NCI-H69 (cell line): ENCODE measurements at places on chromosomes 12 and 14.

GRCh38 chr12:30146561-30146960 is 362.8 kb upstream of the TMTC1 start:
- no peak for DNase-seq

- peak; percentile 31 for DNase-seq
Measured at GRCh38 chr14:99749763-99750715, 43.2 kb upstream of the EML1 start.

DNA sequence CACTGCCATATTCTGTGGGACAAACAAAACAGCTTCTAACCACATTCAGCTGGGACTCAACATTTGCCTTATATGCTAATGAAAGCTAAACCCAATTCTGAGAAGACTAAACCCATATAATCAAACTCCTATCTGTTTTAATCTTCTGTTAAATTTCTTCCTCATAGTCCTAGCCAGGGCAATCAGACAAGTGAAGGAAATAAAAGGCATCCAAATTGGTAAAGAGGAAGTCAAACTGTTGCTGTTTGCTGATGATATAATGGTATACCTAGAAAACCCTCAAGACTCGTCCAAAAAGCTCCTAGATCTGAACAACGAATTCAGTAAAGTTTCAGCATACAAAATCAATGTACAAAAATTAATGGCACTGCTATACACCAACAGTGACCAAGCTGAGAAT is 157.1 kb downstream of the PHLDA1 start:
- DNase-seq, result no peak

DNA sequence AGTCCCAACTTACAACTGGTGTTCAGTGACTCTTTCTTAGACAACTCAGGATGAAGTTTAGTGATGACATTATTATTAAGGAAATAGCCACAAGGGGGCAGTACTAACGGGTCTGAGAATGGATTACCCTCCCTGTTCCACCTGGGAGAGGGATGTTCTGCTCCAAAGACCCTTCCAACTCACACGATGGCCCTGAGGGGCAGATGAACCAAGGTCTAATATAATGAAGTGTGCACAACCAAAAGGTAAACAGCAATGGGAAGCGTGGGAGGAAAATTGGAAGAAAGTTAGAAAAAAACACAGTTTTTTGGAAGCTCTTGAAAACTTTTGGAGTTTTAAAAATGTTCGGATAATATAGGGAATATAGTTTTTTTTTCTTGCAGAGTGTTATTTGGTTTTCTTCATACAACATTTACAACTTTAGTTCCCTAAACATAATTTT is 24.0 kb downstream of the FGF6 start:
- DNase-seq, result peak; percentile 74

GRCh38 chr14:30849354-30849753 is 25.0 kb upstream of the COCH start:
- no peak for DNase-seq

- DNase-seq, result peak; percentile 85
Measured at GRCh38 chr12:132343294-132344004, 14.1 kb upstream of the GALNT9 start.

DNA sequence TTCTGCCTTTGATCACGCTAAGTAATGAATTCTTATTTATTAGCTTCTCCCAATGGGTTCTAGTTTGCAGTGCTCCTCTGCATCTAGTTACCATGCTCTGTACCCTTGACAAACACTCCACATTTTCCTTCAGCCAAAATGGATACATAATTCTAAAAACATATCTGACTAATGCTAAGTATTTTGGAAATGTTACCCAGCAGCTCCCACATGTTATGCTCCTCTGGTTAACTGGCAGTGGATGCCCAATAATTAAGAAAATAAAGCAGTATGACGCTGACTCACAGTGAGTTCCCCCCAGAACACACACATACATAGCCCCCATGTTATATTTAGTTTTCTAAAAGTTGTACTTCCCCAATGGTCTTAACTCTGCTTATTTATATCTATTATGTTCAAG is 74.6 kb downstream of the STXBP6 start:
- DNase-seq, result no peak

GRCh38 chr14:28483506-28483905 is 283.1 kb upstream of the FOXG1 start:
- no peak for DNase-seq

DNA sequence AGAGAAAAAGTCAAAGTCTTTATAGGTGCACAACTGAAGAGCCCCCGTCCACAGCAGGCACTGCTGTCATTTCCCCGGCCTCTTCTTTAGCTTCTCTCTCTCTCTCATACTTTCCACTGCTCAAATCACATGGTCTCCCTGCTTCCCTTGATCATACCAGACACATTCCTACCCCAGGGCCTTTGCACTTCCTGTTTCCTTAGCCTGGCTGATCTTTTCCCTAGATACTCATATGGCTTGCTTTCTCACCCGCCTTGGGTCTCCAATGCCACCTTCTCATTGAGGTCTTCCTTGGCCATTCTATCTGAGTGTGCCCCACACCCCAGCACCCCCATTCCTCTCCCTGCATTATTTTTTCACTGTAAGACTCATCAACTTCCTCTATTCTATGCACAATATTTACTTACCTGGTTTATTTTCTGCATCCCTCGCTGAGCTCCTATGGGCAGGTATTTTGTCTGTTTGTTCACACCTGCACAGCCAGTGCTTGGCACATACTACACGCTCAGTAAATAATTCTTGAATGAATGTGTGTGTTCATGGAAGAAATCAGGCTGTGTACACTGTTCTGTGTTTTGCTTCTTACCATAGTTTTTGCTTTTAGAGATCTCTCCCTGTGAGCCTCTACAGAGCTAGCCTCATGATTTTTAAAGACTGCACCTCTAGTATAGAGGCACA is 31.9 kb downstream of the SERPINA1 start:
- DNase-seq, result peak; percentile 16

- DNase-seq, result no peak
Measured at GRCh38 chr14:95261616-95262510, 57.8 kb downstream of the CLMN start.

DNA sequence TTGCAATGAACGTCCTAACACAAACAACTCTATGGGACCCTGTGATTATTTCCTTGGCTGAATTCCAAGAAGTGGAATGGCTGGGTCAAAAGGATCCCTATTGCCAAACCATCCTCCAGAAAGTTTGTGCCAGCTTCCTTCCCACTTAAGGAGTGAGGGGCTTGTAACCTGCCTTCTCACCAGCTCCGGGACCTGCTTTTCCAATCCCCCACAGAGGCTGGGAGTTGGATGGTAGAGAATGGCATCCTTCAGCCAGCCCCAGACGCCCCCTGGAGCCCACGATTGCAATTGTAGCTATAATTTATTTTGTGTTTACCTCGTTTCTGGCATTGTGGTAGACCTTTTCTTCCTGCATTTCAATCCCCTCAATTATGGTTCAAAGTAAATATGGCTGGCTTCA is 9.7 kb upstream of the ZDHHC22 start:
- peak; percentile 84 for DNase-seq

DNA sequence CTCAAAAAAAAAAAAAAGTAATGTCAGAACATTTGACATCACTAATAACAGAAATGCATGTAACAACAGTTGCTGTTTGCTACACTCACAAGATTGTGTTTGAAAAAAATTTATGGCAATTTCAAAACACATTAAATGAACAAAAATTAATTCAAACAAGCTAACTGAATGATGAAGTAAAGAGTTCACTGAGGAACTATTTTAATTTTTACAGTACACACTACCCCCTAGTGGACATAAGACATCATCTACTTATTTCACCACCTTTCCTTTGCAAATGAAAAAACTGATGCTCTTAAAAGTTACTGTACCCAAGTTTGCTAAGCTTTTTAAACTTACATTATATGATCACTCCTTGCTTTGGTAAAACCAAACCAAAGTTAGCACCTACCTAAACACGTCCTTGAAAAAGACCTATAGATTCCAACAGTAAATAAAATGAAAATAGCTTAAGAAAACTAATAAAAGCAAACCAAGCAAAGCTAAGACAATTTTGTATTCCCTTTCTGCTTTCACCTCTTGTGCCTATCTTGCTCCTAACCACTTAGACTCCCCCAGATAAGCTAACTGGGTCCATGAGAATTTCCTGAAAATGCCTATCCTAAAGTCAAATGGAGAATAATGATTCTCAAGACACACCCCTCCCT is 22.2 kb downstream of the UBE2N start:
- DNase-seq, result peak; percentile 61

DNA sequence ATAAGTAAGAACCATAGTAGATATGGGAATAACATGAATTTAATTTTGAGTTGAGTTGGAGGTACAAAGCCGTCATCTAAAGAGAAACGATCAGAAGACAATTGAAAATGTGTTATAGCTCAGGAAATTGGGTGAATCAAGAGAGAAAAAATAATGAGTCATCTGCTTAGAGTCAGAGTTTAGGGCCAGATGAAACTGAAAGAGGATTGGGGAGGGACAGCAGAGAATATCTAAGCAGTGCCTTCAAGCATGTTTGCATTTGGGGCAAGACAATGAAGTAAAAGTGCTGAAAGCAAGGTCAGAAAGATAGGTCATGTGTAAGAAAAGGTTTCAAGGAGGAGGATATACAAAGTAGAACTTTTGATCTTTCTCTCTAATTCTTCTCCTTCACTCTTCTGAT is 49.4 kb downstream of the SLC15A5 start:
- no peak for DNase-seq

DNA sequence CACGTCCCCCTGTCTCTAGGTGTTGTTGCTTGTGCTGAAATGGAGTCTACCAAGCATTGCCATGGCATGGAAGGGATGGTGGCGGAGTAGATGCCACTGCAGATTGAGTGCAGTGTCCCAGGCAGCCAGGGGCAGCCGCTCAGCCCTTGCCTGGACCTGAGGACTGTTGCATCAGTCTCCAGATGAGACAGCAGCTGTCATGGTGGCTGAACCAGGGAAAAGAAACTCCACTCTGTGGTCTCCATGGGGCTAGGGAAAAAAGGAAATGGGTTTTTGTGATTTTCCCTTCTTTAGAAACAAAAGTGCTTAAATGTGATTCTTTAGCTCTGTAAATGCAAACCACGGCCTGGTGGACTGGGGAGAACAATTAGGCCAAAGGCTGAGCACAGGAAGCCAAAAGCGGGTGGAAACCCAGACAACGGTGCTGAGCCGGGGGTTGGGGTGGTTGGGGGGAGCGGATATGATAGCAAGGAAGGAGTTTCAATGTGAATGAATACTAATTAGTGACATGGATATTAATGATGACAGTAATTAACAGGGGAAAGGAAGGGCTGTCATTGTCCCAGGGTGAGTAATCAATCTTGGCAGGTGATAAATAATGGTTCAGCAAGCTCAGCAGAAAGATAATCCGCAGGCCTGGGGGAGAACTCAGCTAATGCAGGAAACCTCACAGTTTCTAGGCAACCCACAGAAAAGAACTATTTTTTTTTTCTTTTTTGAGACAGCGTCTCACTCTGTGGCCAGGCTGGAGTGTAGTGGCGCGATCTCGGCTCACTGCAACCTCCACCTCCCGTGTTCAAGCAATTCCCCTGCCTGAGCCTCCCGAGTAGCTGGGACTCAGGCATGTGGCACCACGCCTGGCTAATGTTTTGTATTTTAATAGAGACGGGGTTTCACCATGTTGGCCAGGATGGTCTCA is 442.6 kb downstream of the DPF3 start:
- DNase-seq, result peak; percentile 21

DNA sequence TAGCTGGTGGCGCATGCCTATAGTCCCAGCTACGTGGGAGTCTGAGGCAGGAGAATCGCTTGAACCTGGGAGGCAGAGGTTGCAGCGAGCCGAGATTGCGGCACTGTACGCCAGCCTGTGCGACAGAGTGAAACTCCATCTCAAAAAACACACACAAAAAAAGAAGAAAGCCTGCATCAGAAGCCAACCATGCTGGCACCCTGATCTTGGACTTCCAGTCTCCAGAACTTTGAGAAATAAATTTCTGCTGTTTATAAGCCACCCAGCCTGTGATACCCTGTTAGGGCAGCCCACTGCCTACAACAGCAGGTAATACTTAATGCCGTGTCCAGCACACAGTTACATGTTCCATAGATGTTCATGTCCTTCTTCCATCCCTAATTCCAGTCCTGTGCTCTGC is 62.7 kb downstream of the NDUFA12 start:
- no peak for DNase-seq

GRCh38 chr12:112439769-112440168 is 21.0 kb downstream of the PTPN11 start:
- DNase-seq, result peak; percentile 87

- no peak for DNase-seq
Measured at GRCh38 chr12:101855976-101856375, 21.4 kb upstream of the DRAM1 start.
